Tibial nerve (tissue), 4 donors: ENCODE measurements at places on chromosomes 2 and 18. TPM values are rescaled to one million over a fixed set of nuclear protein-coding genes. Genes with fewer than 3 reads are reported as not detected.

DNA sequence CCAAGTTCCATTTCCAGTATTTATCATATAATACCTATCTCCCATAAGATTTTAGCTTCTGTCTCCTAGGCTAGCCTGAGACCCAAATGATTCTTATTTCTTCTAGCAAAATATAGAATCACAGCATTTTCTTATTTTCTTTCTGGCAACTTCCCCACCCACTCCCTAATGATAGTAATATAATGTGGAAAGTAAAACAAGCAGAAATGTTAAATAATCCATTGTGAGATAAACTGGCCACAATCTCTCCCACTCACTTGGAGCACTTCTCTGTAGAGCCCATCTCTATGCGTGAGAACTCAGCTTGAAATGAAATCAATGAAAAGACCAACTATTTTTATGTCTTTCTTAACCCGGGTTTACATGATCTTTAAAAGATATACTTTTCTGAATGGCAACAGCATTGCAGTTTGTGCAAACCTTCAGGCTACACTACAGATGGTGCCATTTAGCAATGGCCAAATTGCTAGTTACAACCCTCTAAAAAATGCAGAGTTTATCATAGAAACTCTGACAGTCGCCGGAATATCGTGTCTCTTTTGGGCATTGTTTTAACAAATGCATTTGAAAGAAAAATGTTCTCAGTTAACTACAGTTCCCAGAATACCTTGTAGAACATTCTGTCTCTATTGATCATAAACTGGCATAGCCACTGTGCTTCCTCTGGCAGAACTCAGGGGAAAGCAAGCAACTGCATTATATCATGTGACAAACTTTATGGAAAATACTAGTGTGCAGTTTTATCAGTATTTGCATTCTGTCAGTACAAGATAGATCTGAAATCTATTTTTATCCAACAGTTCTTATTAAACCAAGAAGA lies 1407.4 kb upstream of the ZEB2 start:
- no peaks in the 10 kb centered on the region for H3K4me1 ChIP-seq
- H3K27ac ChIP-seq: no peak overlapping the region
- H3K36me3 ChIP-seq: no peaks in the 10 kb centered on the region
- H3K27me3 ChIP-seq: no peaks in the 10 kb centered on the region
- DNase-seq: no peak

GRCh38 chr2:109632158-109632789 lies 18.1 kb downstream of the SOWAHC start:
- no peak for DNase-seq
- no peaks in the 10 kb centered on the region for H3K27me3 ChIP-seq
- H3K27ac ChIP-seq: no peak overlapping the region
- no peaks in the 10 kb centered on the region for H3K4me1 ChIP-seq

DNA sequence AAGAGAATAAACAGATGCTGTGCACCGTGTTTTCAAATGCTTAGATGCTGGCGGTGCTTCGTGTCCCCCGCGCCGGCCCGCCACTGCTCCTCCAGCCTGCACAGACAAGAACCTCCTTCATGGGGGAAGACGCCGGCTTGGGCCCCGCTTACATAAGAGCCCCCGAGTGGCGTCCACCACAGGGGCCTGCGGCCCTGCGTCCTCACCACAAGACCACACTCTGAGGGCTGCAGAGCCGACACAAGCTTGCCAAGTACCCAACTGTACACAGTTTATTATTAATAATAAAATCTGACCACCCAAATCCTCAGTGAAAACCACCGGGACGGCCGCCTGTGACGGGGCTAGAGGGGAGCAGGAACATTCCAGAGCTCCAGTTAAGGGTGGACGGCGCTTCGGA lies 232.2 kb downstream of the HDAC4 start:
- no peak overlapping the region for H3K4me3 ChIP-seq

GRCh38 chr18:44987371-44987770 lies 306.7 kb downstream of the SETBP1 start:
- no peak overlapping the region for H3K4me3 ChIP-seq
- no peaks in the 10 kb centered on the region for H3K4me1 ChIP-seq
- no peak for DNase-seq
- no peak overlapping the region for H3K27ac ChIP-seq
- no peaks in the 10 kb centered on the region for H3K36me3 ChIP-seq

DNA sequence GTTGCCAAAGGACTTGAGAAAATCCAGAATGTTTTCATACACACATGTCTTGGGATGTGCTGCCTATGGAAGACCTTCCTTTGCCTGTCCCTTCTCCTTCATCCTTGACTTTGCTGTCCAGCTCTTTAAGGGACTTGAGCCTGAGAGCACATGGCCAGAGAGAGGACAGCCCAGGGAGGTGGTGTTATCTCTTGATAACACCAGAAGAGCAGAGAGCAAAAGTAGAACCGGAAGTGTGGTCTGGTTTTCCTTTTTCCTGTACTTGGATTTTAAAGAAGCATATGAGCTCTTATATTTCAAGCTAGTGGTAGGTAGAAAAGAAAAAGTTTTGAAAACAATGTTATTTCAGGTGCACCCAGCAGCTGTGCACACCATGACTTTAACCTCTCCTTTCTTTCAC lies 94.1 kb upstream of the ZNF532 start:
- no peaks in the 10 kb centered on the region for H3K27me3 ChIP-seq
- peaks cover 12% of the 10 kb centered on the region for H3K4me1 ChIP-seq
- H3K4me3 ChIP-seq: no peak overlapping the region

DNA sequence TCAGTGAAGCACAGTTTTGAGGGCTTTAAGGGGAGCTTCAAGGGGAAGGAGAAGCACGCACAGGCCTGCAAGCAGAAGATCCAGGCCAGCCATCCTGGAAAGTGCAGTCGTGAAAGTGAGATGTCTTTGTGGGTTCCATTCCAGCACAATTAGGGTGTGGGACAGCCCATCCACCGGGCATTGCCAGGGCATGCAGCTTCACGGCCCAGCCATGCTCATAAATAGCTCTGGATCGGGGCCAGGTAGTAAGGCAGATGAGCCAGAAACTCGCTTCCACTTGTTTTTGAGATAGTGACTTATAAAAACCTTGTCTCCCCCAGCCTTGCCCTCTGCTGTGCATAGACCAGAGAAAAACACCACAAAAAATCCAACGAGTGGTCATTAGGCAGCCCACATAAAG lies 21.0 kb downstream of the KDSR start:
- H3K36me3 ChIP-seq: peaks cover 3% of the 10 kb centered on the region
- no peak for DNase-seq
- no peaks in the 10 kb centered on the region for H3K27me3 ChIP-seq
- no peak overlapping the region for H3K27ac ChIP-seq

GRCh38 chr2:101820519-101820918 lies 123.0 kb downstream of the MAP4K4 start:
- no peak overlapping the region for H3K27ac ChIP-seq
- H3K27me3 ChIP-seq: no peaks in the 10 kb centered on the region
- H3K36me3 ChIP-seq: no peaks in the 10 kb centered on the region
- H3K4me1 ChIP-seq: peaks cover 42% of the 10 kb centered on the region
- no peak for DNase-seq

- H3K4me1 ChIP-seq: no peaks in the 10 kb centered on the region
- no peak for DNase-seq
- H3K4me3 ChIP-seq: no peak overlapping the region
- no peaks in the 10 kb centered on the region for H3K27me3 ChIP-seq
- H3K27ac ChIP-seq: no peak overlapping the region
- H3K36me3 ChIP-seq: no peaks in the 10 kb centered on the region
These were observed 70.9 kb downstream of the PIEZO2 start for GRCh38 chr18:11078491-11078890.

- H3K4me1 ChIP-seq: no peaks in the 10 kb centered on the region
- H3K4me3 ChIP-seq: no peak overlapping the region
- H3K27me3 ChIP-seq: no peaks in the 10 kb centered on the region
- no peak overlapping the region for H3K27ac ChIP-seq
These were observed 104.8 kb upstream of the SLC8A1 start for GRCh38 chr2:40556739-40557138.

- no peak overlapping the region for H3K4me3 ChIP-seq
- no peaks in the 10 kb centered on the region for H3K36me3 ChIP-seq
- no peak for DNase-seq
- no peak overlapping the region for H3K27ac ChIP-seq
- H3K4me1 ChIP-seq: no peaks in the 10 kb centered on the region
These were observed 339.4 kb downstream of the DCC start for GRCh38 chr18:52679354-52679753.

DNA sequence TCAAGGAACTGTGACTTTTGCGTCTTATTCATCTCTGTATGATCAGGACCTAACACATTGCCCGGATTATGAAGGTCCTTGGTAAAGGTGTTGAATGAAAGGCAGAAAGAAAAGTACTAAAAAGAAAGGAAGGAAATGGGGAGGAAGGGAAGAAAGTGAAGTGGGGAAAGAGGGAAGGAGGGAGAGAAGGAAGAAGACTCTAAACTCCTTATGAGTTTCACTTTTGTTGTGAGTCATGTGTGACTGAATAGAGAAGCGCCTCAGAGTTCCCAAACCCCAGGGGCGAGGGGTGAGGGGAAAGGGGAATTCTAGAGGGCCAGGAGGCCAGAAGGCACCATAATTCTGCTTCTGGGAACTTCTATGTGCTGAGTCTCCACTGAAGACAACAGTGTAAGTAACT lies 30.9 kb upstream of the OSBPL6 start:
- no peaks in the 10 kb centered on the region for H3K36me3 ChIP-seq
- no peak overlapping the region for H3K27ac ChIP-seq
- no peak overlapping the region for H3K4me3 ChIP-seq
- H3K27me3 ChIP-seq: no peaks in the 10 kb centered on the region

- no peak overlapping the region for H3K4me3 ChIP-seq
- H3K27me3 ChIP-seq: no peaks in the 10 kb centered on the region
- H3K4me1 ChIP-seq: no peaks in the 10 kb centered on the region
- H3K27ac ChIP-seq: no peak overlapping the region
These were observed 775.3 kb downstream of the CPS1 start for GRCh38 chr2:211331736-211332135.

DNA sequence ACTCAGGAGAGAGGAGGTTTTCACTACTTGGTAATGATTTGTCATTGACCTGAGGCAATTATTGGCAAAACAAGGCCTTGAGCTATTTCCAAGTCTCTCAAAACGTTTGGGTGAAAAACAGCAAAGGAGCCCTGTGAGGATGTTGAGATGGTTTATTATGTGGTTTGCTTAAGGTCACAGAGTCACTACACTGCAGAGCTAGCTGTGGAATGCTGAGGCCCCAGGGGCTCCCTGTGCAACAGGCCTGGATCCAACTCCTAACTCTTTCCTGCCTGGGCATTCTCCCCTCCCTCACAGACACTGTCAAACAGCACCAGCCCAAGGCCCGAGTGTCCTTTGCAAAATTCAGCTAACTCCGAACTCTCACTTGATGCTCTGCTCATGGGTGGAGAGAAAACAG lies 754.6 kb upstream of the SOX11 start:
- DNase-seq: no peak
- H3K4me3 ChIP-seq: no peak overlapping the region
- H3K27me3 ChIP-seq: no peaks in the 10 kb centered on the region

DNA sequence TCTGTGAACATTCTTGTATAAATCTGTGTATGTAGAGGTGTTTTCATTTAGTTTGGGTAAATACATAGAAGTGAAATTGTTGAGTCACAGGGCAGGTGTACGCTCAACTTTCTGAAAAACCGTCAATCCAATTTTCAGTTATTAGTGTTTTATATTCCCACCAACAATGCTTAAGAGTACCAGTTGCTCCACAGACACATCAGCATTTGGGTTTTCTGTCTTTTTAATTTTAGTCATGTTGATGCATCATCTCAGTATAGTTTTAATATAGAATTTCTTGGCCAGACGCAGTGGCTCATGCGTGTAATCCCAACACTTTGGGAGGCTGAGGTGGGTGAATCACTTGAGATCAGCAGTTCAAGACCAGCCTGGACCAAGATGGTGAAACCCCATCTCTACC lies 3.2 kb upstream of the GNLY start:
- no peaks in the 10 kb centered on the region for H3K27me3 ChIP-seq
- H3K36me3 ChIP-seq: no peaks in the 10 kb centered on the region
- H3K4me1 ChIP-seq: peaks cover 5% of the 10 kb centered on the region
- H3K27ac ChIP-seq: no peak overlapping the region

- H3K4me3 ChIP-seq: no peak overlapping the region
- no peaks in the 10 kb centered on the region for H3K4me1 ChIP-seq
- DNase-seq: no peak
These were observed 44.1 kb upstream of the TTC39C start for GRCh38 chr18:23970161-23971096.

- no peaks in the 10 kb centered on the region for H3K4me1 ChIP-seq
- no peak for DNase-seq
- H3K27me3 ChIP-seq: no peaks in the 10 kb centered on the region
- H3K4me3 ChIP-seq: no peak overlapping the region
These were observed 105.7 kb downstream of the MAP2 start for GRCh38 chr2:209529579-209529978.

GRCh38 chr2:3183766-3184165 lies 193.9 kb downstream of the EIPR1 start:
- H3K27ac ChIP-seq: no peak overlapping the region
- no peaks in the 10 kb centered on the region for H3K27me3 ChIP-seq
- H3K4me3 ChIP-seq: no peak overlapping the region
- peaks cover 36% of the 10 kb centered on the region for H3K36me3 ChIP-seq
- DNase-seq: no peak

DNA sequence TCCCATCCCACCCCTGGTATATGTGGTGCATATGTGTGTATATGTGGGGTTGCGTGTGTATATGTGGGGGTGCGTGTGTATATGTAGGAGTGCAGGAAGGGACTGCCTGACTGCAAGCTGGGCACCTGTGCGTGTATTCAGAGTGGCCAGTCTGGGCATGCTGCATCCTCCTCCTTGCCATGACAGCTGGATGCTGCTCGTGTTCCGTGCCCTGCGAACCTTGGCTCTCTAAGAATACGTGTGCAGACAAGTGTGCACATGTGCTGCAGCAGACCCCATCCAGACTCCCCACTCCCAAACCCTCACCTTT lies 222.1 kb downstream of the CELF4 start:
- no peaks in the 10 kb centered on the region for H3K36me3 ChIP-seq
- H3K27me3 ChIP-seq: no peaks in the 10 kb centered on the region
- no peaks in the 10 kb centered on the region for H3K4me1 ChIP-seq
- no peak for DNase-seq
- no peak overlapping the region for H3K27ac ChIP-seq

- H3K36me3 ChIP-seq: no peaks in the 10 kb centered on the region
- no peak overlapping the region for H3K4me3 ChIP-seq
- no peak overlapping the region for H3K27ac ChIP-seq
- DNase-seq: no peak
These were observed 207.4 kb downstream of the TCF4 start for GRCh38 chr18:55380589-55380988.

- DNase-seq: no peak
- H3K36me3 ChIP-seq: no peaks in the 10 kb centered on the region
- H3K27me3 ChIP-seq: no peaks in the 10 kb centered on the region
- H3K4me1 ChIP-seq: no peaks in the 10 kb centered on the region
These were observed 236.2 kb downstream of the ETAA1 start for GRCh38 chr2:67633212-67633856.

The MOGAT1 gene
- total RNA-seq: not detected

The TNS1 gene
- total RNA-seq: 542 TPM

The DPYSL5 gene
- total RNA-seq: not detected

The SF3B1 gene
- 293 TPM for total RNA-seq

The VAMP5 gene
- 47.7 TPM for total RNA-seq

The RNF152 gene
- 13.4 TPM for total RNA-seq

The ZBTB7C gene
- total RNA-seq: 82.2 TPM

The SKOR2 gene
- not detected for total RNA-seq

The ARHGAP28 gene
- 7.8 TPM for total RNA-seq

The LBH gene
- total RNA-seq: 21.3 TPM

The CCDC68 gene
- 19.7 TPM for total RNA-seq

The REG3A gene
- total RNA-seq: not detected

The MPP4 gene
- 0.22 TPM for total RNA-seq

The ASAP2 gene
- 38.0 TPM for total RNA-seq
